ENCODE measurements at places on chromosomes 12 and 14. TPM values are rescaled to one million over a fixed set of nuclear protein-coding genes. Genes with fewer than 3 reads are reported as not detected.

PPP4R3A gene
- total RNA-seq: 89.0 TPM

RD3L gene
- total RNA-seq: not detected

CRACR2A gene
- 0.20 TPM for total RNA-seq

SERPINA3 gene
- 433 TPM for total RNA-seq

KLRC3 gene
- total RNA-seq: not detected

CIPC gene
- total RNA-seq: 13.9 TPM
